ENCODE measurements at places on chromosomes 6 and 20.

GRCh38 chr6:43455531-43456428 is at the start of gene DLK2:
Gene DLK2, minus strand, starts transcription at chr6:43455548. Its CDS starts 723 bp downstream, at chr6:43454825.
- DNase-seq = peak; percentile 42

DNA sequence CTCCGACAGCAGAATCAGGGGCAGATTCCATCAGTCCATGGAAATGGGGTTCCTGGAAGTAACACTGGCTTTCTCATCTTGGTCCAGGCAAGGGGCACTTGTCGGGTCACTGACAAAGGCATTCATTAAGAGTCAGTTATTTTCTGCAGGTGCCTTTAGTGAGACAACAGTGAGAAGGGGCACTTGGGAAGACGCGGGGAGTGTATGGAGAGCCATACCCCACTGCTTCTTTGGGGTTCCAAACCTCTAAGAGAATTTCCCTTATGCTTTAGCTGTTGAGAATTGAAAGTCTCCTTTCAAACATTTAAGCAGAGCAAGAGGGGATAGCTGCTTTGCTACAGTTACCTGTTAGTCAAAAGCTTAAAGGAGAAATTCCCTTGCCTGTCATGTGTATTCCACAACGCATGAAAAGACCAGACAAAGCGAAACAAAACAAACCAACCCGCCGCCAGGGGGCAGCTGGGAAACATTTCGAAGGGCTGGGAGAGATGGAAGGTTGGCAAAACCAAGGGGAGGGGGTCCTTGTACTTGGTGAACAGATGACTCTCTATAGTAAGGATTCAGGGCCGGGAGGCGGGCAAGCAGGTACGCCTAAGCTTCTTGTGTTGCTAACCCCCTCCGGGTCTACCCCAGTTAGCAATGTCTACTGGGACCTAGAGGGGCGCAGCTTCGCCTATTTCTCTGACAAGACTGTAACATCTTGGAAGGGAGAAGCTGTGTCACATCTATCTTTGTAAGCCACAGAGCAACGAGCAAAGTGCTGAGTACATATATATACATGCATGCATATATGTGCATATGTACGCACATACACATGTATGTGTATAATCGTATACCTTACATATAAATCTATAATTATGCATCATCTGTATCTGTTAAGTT is 474.9 kb upstream of the AGPAT4 start:
- no peak for DNase-seq

DNA sequence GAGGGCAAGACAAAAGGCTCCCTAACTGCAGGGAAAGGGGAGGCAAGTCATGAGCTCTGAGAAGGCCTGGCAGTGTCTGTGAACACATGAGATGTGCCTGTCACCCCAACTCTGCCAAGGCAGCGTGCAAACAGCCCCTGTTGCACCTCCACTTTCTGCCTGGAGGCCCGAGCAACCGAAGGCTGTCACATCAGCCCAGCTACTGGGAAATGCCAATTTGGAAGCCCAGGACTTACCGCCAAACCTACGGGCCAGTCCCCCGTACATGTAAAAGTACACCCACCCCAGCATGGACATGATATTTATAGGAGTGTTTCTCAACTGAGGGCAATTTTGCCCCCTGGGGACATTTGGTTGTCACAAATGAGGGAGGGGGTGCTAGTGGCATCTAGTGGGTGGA is 27.3 kb upstream of the RPP40 start:
- no peak for DNase-seq

- no peak for DNase-seq
Observed at GRCh38 chr20:64078934-64079272, 415 bp downstream of the RGS19 start.

DNA sequence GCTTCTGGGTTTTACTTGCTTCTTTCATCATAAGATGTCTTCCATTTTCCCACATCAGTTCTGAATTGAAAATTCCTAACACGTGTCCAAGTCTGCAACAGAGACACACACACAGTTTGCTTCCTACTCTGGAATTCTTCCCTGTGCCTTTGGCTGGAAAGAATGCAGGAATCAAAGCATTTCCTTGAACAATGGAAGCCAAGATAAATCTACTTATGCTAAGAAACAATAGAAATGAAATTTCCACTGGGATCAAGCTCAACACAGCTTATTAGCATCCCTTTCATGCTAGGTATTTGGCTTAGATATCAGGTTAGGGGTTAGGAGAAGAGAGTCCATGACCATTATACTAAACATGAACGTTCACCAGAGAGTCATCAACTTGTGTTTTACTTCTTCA is 101.1 kb upstream of the SCAF8 start:
- no peak for DNase-seq

- DNase-seq = no peak
Observed at GRCh38 chr20:37396416-37397075, 50.6 kb downstream of the SRC start.

GRCh38 chr6:95240514-95240913 is 336.8 kb upstream of the MANEA start:
- no peak for DNase-seq

DNA sequence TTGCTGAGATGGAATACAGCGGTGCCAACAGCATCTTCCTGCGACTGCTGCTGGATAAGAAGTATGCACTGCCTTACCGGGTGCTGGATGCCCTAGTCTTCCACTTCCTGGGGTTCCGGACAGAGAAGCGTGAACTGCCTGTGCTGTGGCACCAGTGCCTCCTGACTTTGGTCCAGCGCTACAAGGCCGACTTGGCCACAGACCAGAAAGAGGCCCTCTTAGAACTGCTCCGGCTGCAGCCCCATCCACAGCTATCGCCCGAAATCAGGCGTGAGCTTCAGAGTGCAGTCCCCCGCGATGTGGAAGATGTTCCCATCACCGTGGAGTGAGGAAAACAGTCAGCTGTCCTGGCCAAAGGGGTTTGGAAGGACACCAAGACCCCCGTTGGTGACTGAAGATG is 9.2 kb downstream of the CCND3 start:
- DNase-seq = no peak

Measured in stimulated activated CD8-positive, alpha-beta memory T cell treated with anti-CD3 and anti-CD28 coated beads, Interleukin-15, amount 100 ng/mL, for 24 hours (primary cell).